ENCODE measurements at places on chromosomes 3 and 15.

GRCh38 chr15:90790057-90790456, 72.9 kb downstream of the BLM start:
- DNase-seq, result no peak

DNA sequence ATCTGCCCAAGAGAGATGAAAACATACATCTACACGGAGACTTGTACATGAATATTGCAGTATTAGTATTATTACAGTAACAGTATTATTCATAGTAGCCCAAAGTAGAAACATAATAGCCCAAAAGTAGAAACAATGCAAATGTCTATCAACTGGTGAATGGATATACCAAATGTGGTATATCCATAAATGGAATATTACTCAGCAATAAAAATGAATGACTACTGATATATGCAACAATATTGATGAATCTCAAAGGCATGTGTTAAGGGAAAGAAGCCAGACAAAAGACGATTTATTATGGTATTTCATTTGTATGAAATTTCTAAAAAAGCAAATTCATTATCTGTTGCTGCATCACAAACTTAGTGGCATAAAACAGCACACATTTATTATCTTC, 23.5 kb upstream of the ZNF639 start:
- DNase-seq, result no peak

DNA sequence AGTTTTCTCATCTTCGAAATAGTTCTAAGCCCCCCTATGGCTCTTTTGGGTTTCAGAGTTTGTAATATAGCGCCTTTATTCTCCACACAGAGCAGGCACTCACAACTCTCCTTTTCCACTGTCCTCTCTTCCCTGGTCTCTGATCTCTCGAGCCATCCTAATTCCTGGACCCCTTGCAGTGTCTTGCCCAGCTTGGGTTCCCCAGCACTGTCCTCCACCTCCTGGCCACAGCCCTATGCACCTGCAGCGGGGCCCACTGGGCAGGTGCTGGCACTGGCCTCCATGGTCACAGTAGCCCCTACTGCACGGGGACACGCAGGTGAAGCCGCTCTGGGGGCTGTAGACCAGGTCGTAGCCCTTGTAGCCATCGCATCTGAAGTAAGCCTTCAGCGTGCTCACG, 27.9 kb downstream of the MUC20 start:
- DNase-seq, result no peak

DNA sequence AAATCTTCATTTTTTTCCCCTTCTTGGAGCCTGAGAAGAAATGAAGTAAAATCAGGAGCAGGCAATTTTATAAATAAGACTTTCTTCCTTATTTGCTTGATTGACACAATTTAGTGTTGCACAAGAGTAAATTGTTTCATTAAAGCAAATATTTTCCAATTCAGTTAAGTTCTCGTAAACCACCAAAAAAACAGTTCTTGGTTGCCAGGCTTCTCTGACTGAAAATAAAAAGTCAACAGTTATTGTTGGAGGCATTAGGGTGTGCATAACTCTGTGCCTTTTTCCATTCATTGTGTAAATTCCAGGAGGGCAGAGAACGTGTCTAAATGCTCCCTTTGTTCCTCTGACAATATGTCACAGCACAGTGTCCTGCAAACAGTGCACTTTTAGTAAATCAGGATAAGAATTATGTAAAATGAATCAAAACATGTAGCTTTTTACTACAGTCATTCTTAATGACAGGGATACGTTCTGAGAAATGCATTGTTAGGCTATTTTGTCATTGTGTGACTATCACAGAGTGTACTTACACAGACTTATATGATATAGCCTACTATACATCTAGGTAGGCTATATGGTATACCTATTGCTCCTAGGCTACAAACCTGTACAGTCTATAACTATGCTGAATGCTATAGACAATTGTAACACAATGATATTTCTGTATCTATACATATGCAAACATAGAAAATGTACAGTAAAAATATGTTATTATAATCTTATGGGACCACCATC, at the start of gene CP:
Gene CP, minus strand, starts transcription at position 47 of the 735 bp plus-strand sequence. Its CDS starts 37 bp downstream, at position 10.
- no peak for DNase-seq

DNA sequence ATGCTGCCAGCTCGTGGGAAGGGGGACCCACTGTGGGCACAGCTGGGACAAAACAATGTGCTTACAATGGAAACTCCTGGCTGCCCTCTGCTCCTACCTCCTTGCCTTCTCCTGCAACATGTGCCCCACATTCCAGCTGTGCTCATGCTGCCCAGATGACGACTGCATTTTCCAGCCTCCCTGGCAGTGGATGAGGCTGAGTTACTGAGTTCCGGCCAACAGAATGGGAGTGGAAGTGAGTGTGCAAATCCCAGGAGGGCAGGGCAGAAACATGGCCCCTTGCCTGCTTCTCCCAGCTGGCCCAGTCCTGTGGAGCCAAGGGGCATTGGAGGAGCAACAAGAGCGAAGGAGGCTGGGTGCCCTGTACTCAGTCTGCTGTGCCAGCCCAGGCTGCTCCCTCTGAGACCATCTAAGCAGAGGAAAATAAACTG, 17.1 kb downstream of the KLF15 start:
- DNase-seq, result no peak

- no peak for DNase-seq
These were observed 83.0 kb downstream of the CRYGS start for GRCh38 chr3:186461141-186461540.

GRCh38 chr3:159616234-159616825, 372.3 kb upstream of the IL12A start:
- no peak for DNase-seq

DNA sequence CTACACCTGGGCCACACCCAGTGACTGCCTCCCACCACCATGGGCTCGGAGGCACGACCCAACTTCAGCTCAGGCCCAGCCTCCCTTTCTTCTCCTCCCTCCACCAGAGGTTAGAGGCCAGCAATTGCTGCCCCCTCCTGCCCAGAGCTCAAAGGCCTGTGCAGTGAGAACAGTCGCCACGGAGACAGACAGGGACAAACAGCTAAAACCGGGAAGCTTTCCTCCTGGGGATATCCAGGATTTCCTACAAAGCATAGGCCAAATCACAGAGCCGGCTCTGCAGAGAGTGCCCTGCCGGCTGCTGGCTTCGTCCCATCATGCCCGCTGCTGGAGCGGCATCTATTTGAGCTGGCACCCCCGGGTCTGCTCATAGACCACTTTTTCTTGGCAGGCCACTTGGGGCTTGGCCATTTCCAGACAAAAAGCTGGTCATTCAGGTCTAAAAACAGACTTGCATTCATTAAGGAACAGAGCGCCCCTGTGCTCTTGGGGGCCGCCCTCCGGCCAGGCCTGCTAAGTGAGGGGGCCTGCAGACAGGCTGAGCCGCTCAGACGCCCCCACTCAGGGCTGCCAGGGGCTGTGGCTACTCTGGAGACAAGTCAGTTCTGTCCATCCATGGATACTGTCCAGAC, 17.5 kb downstream of the GRAMD2A start:
- DNase-seq, result no peak

- DNase-seq, result no peak
These were observed 9.1 kb downstream of the HDC start for GRCh38 chr15:50256188-50257041.

DNA sequence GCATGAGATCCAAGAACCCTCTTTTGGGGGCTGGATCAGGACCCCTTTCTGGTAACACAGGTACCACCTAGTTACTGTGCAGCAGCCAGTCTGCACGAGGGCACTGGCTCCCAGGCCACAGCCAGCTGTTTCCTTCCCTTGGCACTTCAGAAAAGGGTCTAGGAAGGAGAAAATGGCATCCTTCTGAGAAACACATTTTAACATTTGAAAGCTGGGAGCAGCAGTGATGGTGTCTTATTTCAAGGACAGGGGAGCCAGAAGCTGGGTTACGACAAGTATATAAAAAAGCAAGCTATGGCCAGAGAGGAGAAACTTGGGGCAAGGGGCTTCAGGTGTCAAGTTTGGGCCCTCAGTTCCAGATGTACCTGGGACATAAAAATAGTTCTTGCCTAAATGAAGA, 282.8 kb downstream of the CTNNB1 start:
- DNase-seq, result no peak

DNA sequence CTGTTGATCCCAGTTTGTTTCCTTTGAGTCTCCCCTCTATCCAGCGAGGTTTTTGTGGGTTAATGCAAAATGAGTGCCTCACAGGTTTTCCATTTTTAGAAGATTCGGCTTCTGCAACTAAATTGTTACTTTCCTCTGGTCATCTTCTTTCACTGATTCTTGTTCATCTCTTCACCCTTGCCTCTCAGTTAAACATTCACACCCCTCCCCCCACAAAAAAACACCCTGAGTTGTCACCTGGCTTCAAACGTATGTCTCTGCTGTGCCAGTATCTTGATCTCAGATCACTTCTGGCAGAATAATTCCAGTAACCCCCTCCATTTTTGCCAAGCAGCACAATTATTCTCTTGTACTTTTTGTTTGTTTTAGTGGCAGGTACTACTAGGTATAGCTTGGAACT, 12.3 kb upstream of the CLDN16 start:
- no peak for DNase-seq

DNA sequence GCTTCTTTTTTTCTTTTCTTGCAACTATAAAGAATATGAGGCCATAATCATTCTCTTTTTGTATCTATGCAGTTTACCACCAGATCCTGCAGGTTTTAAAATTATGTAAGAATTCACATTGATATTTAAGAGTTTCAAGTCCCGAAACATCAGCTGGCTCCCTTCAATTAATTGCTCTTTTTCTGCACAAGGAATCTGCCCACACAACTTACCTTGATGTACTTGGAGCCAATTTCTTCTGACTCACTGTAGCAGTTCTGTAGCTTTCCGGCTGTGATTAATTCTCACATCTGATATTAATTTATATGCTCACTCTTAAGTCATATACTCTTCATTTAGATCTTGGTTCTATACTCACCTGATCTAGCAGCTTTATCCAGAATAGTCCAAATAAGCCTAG, 781.8 kb downstream of the CADM2 start:
- DNase-seq, result no peak

- DNase-seq, result no peak
These were observed 48.3 kb upstream of the TIPARP start for GRCh38 chr3:156626104-156626503.

- DNase-seq, result no peak
These were observed 327.5 kb downstream of the RORA start for GRCh38 chr15:60901647-60902046.

DNA sequence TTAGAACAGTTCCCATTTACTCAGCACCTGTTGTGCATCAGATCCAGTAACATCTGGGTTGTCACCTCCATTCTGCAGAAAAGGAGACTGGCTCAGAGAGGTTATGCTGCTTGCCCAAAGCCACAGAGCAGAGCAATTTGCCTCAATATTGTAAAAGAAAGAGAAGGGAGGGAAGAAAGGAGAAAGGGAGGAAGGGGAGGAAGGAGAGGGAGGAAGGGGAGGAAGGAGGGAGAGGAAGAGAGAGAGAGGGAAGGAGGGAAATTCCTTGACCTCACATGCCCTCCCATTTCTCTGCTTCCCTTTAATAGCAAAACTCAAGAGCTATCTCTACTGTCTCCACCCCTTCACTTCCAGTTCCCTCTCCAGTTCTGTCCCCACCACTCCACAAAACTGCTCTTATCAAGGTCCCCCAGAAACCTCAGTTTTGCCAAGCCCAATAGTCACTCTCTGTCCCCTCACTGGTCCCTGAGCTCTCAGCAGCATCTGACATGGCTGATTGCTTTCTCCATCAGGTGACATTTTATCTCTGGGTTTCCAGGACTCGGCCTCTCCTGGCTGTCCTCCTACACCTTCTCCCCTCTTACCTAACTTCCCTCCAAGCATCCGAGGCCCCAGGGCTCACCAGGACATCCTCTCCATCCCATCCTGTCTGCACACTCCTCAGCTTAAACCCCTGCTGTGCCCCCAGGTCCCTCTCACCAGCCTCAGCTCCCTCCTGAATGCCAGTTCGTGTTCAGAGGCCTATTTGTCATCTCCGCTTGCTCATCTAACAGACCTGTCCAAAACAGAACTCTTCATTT, 104.7 kb upstream of the LINGO1 start:
- no peak for DNase-seq

DNA sequence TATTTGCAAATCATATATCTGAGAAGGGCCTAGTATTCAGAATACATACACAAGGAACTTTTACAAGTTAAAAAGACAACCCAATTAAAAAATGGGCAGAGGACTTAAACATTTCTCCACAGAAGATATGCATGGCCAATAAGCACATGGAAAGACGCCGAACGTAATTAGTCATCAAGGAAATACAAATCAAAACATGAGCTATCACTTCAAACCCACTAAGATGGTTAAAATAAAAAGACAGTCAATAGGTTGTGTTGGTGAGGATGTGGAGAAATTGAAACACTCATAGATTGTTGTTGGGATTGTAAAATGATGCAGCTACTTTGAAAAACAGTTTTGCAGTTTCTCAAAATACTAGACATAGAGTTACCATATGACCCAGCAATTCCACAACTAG, 61.2 kb upstream of the NEO1 start:
- DNase-seq, result no peak

DNA sequence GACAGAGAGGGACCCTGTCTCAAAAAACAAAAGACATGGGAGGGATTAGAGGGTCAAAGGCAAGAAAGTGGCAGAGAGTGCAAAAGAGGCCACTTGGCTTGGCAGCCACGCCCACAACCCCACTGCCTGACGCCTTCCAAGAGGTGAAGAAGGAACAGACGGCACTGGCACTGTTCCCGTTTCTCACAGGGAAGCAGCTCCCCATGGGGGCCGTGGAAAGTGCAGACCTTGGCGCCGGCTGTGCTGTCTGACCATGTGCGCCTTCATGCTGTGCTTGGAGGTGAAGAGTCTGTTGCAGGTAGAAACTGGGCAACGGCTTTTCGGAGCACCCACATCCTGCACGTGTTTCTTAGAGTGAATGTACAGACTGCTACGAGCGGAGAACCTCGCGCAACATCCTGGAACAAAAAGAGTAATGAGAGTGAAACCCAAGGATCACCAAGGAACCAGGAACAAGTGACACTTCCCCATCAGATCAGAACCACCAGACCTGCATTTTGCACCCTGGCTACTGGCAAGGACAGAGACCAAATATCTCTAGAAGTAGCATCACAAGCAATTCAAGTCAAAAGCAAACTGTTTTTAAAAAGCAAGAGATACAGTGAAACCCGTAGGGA, 9.7 kb downstream of the ZXDC start:
- DNase-seq, result no peak

DNA sequence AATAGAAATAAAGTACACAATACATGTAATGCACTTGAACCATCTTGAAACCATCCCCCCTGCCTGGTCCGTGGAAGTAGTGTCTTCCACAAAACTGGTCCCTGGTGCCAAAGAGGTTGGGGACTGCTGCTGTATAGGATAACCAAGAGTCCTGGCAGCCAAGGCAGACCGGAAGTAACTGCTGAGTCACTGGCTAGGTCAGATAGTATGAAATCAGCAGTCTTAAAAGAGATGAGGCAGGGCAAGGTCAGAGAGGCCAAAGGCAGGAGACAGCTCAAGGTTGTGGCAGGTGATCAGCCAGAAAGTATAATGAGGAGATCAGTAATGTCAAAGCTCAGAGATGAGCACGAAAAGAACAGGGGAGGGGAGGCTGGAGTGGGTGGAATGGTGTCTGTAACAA, 60.2 kb downstream of the MAP3K13 start:
- no peak for DNase-seq

- DNase-seq, result no peak
These were observed 80.4 kb upstream of the XCR1 start for GRCh38 chr3:46107682-46108081.

- no peak for DNase-seq
These were observed 783 bp upstream of the ISG20 start for GRCh38 chr15:88637841-88638625.

Measured in NCI-H187 (cell line).